ENCODE measurements at places on chromosomes 11 and 22.

DNA sequence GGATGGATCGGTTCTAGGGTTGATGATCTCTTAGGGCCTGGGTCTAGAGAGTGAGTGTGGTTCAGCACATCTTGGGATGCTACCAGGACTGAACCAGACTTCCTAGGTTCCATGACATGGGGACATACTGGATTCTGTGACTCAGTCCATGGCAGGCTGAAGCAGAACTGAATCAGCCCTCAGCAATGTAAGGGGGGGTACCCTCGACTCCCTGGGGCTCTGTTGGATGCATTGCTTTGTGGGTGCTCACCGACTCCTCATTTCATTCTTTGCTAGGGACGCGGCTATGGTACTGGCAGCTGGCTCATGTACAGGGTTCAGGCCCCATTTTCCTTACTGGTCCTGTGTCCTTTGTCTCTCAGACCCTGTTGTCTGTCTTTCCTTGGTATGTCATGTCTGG, 733 bp upstream of the GRAMD1B start:
- DNase-seq: peak; percentile 94

- DNase-seq: no peak
Observed at GRCh38 chr11:45650166-45651095, 15.0 kb downstream of the CHST1 start.

GRCh38 chr11:112498701-112499100, 238.0 kb upstream of the PLET1 start:
- peak; percentile 4 for DNase-seq

DNA sequence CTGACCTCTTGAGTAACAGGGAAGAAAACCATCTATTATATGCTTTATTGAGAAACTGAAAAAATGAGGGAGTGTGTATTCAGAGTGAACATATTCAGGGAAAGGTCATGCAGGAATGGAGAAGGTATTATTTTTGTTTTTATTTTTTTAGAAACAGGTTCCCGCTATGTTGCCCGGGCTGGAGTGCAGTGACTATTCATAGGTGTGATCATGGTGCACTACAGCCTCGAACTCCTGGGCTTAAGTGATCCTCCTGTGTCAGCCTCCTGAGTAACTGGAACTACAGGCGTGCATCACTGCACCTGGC, 8.7 kb upstream of the RCE1 start:
- no peak for DNase-seq

DNA sequence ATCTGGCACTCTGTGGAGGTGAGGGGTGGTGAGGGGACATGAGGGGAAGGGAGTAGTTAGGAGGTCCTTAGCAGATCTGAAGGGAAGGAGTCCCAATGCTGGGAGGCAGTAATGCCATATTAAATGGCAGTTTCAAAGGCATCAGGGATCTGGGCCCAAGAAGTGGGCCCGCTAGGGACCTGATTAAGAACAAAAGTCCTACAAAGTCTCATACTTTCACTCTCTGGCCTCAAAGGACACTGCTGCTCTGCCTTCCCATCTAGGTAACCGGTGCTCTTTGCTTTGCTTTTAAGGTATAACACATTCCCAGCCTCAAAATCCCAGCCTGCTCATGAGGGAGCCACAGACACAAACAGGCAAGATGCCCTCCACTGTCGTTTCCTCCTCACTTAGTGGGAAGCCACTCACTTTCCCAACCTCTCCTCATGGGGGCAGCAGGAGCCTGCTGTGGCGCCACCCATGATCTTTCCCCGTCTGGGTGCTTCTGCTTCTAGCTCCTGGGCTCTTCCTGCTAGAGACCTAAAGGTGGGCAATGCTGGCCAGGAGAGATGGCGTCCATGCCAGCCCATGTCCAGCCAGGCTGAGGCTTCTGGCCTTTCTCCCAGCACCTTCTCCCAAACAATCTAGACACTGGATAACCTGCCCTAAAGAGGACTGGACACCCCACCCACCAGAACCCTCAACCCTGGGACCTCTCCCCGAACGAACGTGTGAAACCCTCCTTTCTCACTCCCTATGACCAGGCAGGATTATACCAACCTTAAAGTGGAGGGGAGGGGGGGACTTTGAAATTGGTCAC, 68.3 kb downstream of the PLEKHA7 start:
- peak; percentile 28 for DNase-seq

DNA sequence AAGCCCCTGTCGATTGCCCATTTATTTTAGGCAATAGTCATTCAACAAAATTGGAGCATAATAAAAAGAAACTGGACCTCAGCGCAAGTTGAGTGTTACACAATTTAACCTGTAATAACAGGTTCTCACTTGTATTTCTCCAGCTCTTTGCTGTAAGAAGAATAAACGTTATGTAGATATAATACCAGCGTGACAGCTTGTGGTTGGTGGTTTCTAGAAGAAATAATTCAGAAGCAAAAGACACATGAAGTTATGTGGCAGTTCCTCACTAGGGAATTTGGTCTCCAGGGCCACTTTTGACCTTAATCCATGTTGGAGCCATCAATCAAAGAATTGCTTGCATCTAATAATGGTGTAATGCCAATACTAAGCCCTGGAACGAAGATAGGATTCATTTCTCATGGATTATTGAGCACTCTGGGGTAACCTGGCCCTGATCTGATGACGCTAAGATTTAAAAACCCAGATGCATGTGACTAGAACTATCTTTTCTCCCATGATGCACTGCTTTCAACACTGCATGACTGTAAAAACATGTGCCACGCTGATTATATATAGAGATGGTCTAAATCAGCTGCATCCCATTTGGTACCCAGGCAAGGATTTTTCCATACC, 129.7 kb upstream of the LDLRAD3 start:
- no peak for DNase-seq

DNA sequence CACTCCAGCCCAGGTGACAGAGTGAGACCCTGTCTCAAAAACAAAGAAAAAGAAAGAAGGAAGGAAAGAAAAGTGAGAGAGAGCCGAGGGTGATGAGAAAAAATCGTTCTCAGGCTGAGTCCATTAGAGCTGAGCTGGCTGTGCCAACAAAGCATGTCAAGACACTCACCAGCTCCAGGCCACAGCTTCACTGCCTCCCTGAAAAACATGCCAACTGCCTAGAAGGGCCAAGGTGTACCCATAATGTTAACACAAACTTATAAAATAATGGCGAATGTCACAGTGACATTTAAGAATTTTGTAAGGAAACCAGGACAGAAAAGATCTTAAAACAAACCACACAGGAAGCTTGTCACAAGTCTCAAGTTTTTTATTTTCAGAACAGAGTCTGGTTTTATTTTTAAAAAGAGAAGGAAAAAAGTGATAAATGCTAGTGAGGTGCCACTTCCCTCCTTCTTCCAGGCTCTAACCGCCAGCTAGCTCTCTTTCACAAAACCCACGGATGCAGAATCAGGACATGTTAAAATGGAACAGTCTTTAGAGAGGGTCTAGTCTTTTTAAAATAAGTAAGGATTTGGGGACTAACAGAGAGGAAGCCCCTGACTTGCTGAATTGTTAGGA, 5.1 kb downstream of the TMEM121B start:
- no peak for DNase-seq

- no peak for DNase-seq
Observed at GRCh38 chr22:50476868-50477267, 2.0 kb upstream of the SBF1 start.

DNA sequence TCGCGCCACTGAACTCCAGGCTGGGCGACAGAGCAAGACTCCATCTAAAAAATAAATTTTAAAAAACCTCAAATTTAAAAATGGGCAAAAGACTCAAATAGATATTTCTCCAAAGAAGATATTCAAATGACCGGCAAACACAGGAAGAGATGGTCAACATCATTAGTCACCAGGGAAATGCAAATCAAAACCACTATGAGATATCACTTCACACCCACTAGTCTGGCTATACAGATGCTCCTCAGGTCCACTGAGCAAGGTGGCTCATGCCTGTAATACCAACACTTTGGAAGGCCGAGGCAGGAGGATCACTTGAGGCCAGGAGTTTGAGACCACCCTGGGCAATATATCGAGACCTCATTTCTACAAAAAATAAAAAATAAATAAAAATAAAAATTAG, 43.3 kb upstream of the SLC35C1 start:
- no peak for DNase-seq

DNA sequence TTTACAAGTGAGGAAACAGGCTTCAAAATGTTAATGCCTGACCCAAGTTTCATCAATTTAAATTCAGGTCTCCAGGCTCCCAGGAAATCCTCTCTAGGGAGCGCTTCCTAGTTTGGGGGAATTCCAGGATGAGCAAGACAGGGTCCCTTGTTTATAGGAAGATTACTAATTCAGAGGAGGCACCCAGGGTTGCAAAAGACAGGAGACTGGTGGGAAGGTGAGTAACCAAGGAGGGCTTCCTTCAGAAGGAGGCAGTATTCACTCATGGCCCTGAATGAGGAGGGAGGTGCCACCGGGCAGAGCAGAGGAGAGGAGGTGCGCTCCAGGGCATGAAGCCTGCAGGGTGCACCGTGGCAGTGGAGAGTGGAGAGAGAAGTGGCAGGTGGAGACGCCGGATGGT, 1.6 kb downstream of the TMEM132A start:
- DNase-seq: peak; percentile 59

DNA sequence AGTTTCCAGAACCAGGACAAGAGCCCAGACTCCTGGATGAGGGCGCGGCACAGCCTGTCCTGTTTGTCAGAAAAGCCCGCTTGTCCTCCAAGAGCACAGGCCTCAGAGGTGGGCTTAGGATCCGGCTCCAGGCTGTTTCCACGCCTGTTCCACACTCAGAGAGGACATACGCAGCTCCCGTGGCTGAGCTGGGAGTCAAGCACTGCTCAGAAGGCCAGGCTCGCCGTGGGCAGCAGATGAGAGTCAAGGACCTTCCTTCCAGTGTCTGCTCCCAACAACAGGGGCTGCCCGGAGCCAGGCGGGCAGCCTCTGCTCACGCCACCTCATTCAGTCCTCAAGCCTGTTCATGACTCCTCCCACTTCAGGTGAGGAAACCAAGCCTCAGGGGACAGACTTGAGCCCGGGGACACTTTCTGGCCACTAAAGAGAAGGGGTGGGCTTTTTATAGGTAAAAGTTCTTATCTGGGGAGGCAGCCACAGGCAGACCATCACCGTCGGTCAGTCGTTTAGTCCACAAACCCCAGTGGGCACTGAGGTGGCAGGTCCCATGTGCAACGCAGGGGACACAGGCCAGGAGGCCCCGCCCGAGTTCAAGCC, 3.8 kb downstream of the CYB5R3 start:
- no peak for DNase-seq

DNA sequence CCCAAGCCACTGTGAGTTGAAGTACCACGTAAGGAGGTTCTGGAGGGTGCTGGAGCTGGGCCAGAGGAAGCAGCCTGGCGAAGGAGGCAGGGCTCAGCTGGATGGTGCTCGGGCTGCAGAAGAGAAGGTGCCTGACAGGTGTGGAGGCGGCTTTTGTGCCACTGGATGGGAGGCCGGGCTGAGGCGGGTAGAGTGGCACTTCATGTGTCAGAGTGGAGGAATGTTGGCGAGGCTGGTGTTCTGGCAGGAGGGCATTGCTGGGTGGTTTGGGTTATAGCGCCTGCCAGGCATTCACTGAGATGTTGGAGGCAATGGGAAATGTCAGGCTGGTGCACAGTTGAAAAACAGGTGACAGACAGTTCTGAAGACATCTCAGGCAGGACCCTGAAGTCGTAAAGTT, 24.2 kb downstream of the UBE2L3 start:
- no peak for DNase-seq

- DNase-seq: no peak
Observed at GRCh38 chr11:43418197-43418596, 59.5 kb downstream of the TTC17 start.

DNA sequence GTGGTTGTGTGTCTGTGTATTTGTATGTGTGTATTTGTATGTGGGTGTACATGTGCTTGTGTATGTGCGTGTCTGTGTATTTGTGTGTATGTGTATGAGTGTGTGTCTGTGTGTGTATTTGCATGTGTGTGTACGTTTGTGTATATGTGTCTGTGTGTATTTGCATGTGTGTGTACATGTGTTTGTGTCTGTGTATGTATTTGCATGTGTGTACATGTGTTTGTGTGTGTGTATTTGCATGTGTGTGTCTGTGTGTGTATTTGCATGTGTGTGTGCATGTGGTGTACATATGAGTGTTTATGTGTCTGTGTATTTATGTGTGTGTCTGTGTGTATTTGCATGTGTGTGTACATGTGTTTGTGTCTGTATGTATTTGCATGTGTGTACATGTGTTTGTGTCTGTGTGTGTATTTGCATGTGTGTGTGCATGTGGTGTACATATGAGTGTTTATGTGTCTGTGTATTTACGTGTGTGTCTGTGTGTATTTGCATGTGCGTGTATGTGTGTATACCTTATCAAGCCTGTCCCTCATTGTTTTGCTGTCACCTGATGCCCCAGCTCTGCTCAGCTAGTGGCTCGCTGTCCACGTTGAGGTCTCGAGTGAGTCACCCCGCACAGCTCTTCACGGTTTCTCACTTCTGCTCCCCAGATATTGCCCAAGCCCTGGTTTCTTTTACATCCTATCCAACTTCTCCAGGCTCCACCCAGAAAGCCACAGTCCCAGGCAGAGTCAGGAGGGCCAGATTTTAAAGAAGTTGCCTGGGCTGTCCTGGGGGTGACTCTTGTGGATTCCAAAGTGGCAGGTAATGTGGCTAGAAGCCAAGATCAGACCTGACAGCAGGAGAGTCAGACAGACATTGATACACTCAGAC, 15.2 kb downstream of the MB start:
- DNase-seq: peak; percentile 73

GRCh38 chr11:121567995-121568394, 115.2 kb upstream of the SORL1-AS1 start:
- DNase-seq: no peak

DNA sequence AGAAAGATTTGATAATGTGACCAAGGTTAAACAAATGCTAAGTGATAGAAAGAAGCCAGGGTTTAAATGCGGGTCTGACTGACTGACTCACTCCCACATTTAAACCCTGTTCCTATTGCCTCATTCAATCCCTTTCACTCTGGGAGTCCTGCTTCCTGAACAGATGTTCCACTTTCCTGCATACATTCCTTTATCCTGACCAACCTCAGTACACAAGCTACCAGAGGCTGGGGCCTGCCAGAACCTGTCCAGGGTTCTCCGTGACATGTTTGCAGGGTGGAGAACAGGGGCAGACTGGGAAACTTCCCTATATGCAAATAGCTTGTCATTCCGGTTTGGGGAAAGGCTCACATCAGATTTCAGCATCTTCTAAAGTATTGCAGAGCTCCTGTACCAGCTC, 3.0 kb upstream of the ANKK1 start:
- peak; percentile 81 for DNase-seq

- DNase-seq: no peak
Observed at GRCh38 chr22:17980638-17981051, 43.7 kb downstream of the MICAL3 start.

- no peak for DNase-seq
Observed at GRCh38 chr11:57251491-57252104, 14.5 kb upstream of the APLNR start.

GRCh38 chr11:15346907-15347306, 232.2 kb downstream of the INSC start:
- no peak for DNase-seq
